ENCODE measurements at places on chromosomes 13 and 19. TPM values are rescaled to one million over a fixed set of nuclear protein-coding genes. Genes with fewer than 3 reads are reported as not detected.

Gene KIRREL2
- not detected for total RNA-seq

Gene KCNN4
- total RNA-seq: 0.23 TPM

Gene GIPC3
- total RNA-seq: 3.2 TPM

Gene EBI3
- total RNA-seq: 9.0 TPM

Gene DPF1
- 1.0 TPM for total RNA-seq

Gene RAB3A
- 4.1 TPM for total RNA-seq

Gene PSG5
- total RNA-seq: 0.29 TPM
